ENCODE measurements at places on chromosomes 3 and 15.

- no peak for DNase-seq
These were observed 129.7 kb upstream of the THBS1 start for GRCh38 chr15:39451121-39451688.

DNA sequence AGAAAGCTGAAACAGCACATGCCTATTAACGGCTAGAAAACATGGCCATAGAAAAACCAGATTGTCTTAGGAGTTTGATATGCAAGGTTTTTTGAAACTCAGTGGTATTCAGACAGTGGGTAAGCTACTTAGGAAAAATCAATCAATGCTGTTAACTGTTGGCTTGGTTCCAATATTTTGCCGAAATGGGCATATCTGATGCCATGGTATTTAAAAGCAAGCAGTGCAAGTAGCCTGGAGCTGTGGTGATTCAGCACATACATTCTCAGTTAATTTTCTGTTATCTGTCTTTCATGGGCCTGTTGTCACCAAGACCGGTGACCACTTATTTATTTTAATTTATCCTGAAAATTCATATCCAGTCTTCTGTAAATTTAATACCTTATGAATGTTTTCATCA lies 17.3 kb upstream of the SUCNR1 start:
- no peak for DNase-seq

- DNase-seq, result peak; percentile 47
These were observed 514 bp downstream of the IGF2BP2 start for GRCh38 chr3:185824051-185825005.

- DNase-seq, result no peak
These were observed 10.4 kb downstream of the PTPRG start for GRCh38 chr3:61571516-61572336.

DNA sequence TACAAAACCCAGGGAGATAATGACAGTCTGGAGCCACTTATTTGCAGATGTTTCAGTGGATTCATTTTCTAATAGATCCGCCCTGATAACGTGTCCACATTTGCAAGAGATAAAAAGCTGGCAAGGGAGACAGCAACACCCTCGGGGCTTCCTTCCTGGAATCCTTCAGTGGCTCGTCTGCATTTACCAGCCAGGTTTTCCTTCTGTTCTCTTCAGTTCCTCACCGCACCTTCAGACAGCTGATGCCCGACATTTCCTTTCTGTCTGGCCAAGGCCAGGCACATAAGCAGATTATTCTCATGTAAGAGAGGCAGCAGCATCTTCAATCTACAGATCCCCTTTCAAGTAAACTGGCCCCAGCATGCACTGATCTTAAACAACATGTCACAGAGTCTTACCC lies 56.2 kb upstream of the SPATA12 start:
- no peak for DNase-seq

DNA sequence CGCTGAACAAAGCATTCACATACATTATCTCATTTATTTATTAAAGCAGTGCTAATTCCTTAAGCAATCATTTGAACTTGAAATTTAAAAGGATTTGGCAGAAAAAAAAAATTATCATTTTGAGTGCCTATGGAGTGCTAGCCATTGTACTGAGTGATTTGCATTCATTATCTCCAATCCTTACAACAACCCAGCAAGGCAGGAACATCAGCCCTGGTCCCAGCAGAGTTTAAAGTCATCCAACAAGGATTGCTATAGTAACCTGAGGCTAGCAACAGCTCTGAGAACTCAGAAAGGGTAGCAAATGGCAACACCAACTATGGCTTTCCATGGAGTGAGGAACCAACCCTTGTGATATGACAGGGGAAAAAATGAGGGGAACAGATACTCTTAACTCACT lies 237.6 kb upstream of the SETMAR start:
- DNase-seq, result no peak

DNA sequence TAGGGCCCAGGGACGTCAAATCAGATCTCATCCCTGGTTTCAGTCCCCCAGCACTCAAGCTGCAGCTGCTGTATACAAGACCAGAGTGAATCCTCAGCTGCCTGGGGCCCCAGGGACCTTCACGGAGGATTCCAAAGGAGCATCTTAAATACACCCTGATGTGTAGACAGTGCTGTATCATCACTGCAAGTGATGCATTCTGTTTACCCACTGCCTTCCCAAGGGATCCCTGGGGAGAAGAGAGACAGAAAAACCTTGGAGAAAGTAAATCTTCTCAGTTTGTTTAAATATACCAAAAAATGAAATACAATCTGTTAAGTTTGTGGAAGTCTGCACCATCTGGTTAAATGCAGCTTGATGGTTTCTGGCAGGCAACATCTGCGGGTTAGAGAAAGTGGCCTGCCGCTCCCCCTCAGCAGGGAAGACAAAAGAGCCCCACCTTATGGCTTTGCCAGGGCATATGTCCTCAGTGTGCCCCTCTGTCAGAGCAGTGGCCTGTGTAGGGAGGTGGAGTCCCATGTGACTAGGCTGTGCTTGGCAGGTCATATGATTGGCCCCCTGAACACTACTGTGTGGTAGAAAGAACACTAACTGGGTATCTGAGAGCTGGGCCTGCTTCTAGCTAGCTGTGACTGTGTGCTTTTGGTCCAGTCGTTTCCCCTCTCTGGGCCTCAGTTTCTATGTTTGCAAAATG lies 222.2 kb upstream of the TRIM42 start:
- DNase-seq, result no peak

DNA sequence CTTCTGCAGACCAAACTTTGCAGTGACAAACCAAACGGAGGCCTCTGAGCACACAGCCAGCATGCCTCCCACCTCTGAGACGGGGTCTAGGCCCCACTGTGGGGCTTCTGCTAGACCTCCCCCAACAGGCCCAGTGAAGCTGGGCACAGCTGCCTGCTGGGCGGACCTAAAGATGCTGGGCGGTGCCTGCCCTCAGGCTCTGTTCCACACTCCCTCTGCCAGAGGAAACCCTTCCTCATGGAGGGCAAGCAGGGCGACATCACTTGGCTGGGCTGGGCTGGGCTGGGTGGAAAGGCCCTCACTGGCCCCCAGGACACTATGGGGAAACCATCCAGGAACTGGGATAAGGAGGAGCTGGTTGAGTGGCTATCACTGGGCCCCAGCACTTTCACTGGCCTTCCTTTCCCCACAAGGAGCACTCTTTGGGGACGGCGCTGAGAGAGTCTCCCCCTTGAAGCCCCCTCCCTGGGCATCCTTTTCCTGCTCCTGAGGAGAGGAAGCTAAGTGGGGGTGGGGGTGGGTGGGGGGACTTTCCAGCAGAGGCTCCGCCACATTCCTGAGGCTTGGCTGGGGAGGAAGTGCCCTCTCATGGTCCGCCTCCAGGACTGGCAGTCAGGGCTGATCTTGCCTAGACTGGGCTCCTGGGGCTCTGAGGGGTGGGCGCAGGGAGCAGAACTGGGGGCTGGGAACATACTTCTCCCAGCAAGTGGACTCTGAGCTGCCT lies 98.1 kb upstream of the HACD2 start:
- DNase-seq, result no peak

GRCh38 chr3:12139111-12139511 lies 19.6 kb downstream of the TIMP4 start:
- DNase-seq, result peak; percentile 36

- peak; percentile 62 for DNase-seq
These were observed 15.9 kb downstream of the IVD start for GRCh38 chr15:40421246-40422157.

GRCh38 chr15:88658972-88659931 lies 20.4 kb downstream of the ISG20 start:
- no peak for DNase-seq

GRCh38 chr3:13407475-13407874 lies 12.6 kb downstream of the NUP210 start:
- no peak for DNase-seq

GRCh38 chr3:112315791-112316190 lies 17.2 kb upstream of the CD200 start:
- no peak for DNase-seq

DNA sequence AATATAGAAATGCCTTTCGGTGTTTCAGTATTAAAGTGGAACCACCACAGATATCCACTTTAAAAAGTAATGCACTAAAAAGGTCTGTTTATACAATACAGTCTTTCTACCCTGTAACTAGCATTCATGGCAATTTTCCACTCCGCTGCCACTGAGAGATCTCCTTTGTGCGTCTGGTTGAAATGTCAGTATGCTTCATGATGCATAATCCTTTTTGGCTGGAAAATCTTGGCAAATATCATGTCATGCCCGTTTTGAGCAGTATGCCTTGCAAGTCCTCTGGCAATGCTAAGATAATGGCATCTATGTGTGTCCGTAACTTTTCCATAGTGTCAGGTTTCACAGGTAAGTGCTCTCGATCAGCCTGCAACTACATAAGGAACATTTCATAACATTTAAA lies 30.8 kb upstream of the ARF4 start:
- DNase-seq, result no peak

GRCh38 chr15:89458440-89458839 lies 37.9 kb downstream of the RHCG start:
- no peak for DNase-seq

GRCh38 chr3:155908086-155908485 lies 37.6 kb downstream of the GMPS start:
- DNase-seq, result no peak

GRCh38 chr3:99708207-99708745 lies 69.9 kb downstream of the COL8A1 start:
- no peak for DNase-seq

DNA sequence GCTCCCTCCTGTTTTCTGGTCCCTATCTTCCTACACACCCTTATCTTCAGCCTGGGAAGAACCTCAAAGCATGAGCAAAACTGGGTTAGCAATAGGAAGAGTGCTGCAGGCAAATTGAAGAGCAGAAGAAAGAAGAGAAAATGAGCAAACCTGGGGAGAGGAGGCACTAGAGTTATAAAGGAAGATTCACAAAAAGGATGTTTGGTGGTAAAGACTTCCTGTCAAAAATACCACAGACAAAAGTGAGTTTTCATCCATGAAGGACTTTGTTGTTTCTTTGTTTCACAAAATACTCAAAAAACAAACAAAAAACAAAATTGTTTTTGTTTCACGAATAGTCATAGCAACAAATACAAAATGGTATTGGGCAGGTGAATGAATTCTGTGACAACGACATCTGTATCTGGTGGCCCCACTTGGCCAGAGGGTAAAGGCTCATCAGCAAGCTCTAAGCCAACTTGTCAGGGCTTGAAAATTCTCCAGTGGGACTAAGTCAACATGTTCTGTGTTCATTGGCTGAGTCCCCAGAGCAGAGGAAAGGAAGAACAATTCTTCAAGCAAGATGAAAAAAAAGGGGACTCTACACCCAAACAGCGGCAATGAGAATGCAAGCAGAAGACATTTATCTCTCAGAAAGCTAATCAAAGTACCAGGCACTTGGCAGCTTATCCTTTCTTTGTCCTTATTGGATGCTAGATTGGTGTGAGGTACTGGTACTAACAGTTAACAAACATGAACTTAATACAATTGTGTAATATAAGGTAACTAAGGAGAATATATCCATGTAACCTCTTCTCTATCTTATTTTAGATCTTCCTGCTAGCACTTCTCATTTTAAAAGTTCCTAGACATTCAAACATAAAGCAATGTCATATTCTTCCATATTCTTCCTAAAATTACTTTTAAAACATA lies 9.7 kb downstream of the ATP8B4 start:
- DNase-seq, result no peak

- no peak for DNase-seq
These were observed 39.6 kb downstream of the CHAC1 start for GRCh38 chr15:40992825-40993224.

GRCh38 chr3:104521606-104522336 lies 844.9 kb upstream of the ALCAM start:
- no peak for DNase-seq

- no peak for DNase-seq
These were observed 16.2 kb downstream of the MBNL1 start for GRCh38 chr3:152284906-152285305.

DNA sequence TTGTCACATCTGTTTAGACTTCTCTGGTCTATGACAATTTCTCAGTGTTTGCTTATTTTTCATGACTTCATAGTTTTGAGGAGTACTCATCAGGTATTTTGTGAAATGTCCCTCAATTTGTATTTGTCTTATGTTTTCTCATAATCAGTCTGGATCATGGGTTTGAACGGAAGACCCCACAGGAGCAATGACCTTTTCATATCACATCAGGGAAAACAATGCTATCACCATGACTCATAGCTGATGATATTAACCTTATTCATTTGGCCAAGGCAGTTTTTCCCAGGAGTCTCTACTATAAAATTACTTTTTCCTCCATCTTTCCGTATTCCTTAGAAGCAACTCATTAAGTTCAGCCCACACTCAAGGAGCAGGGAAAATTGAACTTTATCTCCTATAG lies 32.7 kb downstream of the AADACL2 start:
- DNase-seq, result no peak
